ENCODE measurements at places on chromosomes 13 and 19.

GRCh38 chr13:102028868-102029267 is 373.0 kb downstream of the FGF14 start:
- peak; percentile 18 for DNase-seq

- DNase-seq: peak; percentile 41
These were observed 1.4 kb downstream of the ING1 start for GRCh38 chr13:110714797-110715394.

DNA sequence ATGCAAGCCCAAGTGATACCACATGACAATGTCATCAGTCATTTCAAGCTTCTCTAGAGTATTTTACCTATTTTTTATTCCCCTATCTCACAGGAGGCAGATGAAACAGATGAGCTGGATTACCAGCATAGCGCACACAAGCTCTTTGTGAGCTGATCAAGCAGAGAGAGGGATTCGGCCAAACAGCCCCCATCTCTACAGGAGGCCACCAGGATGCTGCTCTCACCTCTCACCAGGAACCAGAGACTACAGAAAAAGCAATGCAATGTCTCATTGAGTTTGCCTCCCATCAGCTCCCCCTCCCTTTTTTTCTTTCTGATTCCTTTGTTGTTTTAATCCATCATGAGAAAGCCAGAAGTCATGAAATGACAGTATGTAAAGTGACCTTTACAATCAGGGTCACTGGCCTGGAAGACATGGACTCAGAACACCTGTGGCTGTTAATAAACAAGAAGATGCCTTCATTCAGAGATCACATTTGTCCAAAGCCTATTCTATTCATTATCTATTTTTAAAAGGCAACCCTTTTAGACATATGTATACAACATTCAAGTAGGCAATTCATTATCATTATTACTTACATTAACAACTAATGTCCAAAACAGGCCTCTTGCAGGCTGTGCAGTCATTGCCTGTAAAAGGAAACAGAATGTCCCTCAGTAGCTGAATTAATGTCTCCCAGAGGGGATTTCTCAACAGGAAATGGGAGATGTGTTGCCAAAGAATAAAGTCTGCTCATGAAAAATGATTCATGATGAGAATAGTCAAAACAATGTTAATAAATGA is 656.6 kb downstream of the TBC1D4 start:
- no peak for DNase-seq

- DNase-seq: no peak
These were observed 6.6 kb downstream of the ZNF700 start for GRCh38 chr19:11931513-11931912.

DNA sequence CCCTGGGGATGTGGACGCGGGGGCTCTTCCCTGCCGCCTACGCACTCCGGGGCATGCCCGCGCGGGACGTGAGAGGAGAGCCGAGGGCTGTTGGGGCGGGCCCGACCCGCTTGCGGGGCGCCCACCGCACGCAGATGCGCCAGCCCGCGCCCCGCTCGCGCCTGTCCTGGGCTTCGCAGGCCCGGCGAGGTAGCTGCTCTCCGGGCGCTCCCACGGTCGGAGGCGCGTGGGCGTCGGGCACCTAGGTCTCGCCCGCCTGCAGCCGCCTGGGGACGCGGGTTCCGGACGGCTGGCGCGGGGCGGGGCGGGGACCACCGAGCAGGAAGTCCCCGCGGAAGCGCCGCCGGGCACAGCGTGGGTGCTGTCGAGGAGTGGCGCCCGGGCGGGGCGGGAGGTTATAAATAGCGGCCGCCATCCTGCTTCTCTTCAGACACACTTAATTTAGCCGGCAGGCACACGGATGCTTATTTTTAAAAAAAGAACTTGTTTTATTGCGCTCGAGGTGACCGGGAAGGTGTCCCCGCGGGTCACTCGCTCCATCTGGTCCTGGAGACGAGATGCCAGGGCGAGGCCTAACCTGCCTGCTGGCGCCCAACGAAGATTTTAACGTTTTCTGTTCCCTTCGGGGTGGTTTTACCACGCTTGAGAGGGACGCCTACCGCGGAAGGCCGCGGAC is 561 bp upstream of the GJA3 start:
- no peak for DNase-seq

DNA sequence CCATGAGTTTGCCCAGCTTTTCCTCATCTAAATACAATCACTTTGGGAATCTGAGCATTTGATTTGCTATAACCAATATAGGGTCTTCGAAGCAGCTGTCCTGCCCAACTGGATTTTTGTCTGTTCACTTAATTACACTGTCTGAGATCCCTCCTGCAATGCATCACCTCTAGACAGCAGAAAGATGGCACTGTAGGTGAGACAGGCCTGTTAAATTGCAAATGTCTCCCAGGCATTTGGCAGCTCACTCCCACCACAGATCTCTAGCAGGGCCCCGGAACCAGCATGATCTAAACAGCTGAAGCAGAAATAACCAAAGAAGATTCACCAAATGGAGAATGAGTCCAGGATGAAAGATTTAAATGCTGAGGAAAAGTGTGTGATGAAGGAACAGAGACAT is 41.9 kb upstream of the SERPINE3 start:
- no peak for DNase-seq

GRCh38 chr19:13797870-13798269 is 2.6 kb downstream of the ZSWIM4 start:
- DNase-seq: no peak

DNA sequence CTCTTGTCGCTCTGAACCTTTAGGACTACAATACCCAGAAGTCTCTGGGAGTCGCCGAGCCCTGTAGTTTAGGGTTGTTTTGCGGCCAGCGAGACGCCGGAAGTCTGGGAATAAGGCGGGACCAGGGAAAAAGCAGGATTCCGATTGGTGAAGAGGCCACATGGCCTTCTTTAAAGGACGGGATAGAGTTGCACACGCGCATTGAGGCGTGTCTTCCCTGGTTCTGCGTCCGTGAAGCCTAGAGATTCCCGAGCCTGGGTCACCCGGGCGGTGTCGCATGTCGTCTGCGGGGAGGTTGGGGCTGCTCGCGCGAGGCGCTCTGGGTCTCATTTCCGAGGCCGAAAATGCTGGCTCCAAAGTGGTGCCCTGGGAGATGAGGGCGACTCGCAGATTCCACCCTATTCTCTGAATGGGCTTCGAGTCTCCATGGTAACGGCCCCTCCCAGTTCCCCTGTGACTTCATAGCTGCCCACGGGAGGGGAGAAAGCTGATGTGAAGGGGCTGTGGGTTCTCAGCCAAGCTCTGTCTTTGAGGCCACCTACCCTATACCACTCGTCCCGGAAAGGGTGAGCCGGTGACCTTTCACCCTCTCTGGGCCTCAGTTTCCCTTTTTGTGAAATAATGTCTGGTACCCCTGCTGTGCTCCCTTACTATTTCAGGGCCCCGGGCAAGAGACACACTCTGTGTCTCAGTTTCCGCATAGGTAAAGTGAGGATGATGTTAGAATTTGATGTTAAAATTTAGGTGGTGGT is 614 bp upstream of the ZSCAN5A start:
- DNase-seq: peak; percentile 99

GRCh38 chr19:17888260-17888659 is 16.5 kb downstream of the SLC5A5 start:
- DNase-seq: no peak

GRCh38 chr13:23570099-23570920 is at the start of gene TNFRSF19:
TSS of gene TNFRSF19 (plus strand) at chr13:23570412. CDS start at chr13:23590184, 19,772 bp downstream.
- no peak for DNase-seq

DNA sequence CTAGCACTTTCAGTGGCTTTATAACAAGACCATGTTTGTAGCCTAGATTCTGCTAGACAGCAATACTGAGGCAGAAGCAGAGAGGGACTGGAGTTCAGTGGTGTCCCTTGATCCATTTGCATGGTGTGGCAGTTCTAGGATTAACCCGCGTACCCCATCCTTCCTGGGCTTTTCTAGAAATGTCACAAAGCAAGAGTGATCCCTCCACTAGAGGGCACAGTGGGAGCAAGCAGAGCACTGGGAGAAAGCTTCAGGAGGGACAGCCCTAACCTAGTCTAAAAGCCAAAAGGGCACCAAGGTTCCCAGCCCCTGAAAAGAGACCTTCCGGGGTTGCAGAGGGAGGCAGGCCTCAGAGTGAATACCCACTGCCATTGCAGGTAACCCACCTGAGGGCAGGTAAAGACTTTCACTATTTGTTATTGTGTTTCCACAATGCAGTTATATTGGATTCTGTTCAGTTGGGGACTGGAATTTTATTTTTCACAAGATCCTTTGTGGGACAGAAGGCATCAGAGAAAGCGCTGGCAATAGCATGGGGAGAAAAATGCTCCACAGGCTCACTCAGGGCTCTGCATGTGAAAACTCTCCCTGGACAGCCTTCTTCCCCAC is 170.6 kb downstream of the FLT1 start:
- no peak for DNase-seq

DNA sequence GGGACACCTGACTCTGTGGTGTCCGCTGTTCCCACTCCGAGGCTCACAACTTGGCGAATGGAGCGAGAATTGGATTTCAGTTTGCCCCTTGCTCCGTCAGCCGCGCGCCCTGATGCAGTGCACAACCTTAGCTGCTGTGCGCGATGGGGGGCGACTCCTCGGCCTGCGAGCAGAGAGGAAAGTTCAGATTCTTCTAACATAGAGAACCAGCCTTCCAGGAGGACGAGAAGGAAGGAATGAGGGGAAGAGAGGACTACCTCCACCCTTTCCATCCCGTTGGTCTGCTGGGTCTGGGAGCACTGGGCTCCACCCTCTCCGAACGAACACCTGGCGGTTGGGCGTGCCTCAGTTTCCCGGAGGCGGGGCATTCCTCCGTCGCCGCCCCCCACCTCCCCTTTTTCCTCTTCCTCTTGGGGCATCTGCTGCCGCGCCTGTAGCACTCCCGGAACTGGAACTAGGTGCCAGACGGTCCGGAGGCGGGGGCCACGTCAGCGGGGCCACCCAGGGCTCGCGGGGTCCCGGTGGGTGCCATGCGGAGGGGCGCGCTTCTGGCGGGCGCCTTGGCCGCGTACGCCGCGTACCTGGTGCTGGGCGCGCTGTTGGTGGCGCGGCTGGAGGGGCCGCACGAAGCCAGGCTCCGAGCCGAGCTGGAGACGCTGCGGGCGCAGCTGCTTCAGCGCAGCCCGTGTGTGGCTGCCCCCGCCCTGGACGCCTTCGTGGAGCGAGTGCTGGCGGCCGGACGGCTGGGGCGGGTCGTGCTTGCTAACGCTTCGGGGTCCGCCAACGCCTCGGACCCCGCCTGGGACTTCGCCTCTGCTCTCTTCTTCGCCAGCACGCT is at the start of gene KCNK6:
Gene KCNK6 (plus strand): TSS at position 425 of the 838 bp plus-strand sequence. CDS start 106 bp downstream, at position 531.
- DNase-seq: no peak

- DNase-seq: no peak
These were observed 181.8 kb upstream of the UBL3 start for GRCh38 chr13:30032263-30032662.

DNA sequence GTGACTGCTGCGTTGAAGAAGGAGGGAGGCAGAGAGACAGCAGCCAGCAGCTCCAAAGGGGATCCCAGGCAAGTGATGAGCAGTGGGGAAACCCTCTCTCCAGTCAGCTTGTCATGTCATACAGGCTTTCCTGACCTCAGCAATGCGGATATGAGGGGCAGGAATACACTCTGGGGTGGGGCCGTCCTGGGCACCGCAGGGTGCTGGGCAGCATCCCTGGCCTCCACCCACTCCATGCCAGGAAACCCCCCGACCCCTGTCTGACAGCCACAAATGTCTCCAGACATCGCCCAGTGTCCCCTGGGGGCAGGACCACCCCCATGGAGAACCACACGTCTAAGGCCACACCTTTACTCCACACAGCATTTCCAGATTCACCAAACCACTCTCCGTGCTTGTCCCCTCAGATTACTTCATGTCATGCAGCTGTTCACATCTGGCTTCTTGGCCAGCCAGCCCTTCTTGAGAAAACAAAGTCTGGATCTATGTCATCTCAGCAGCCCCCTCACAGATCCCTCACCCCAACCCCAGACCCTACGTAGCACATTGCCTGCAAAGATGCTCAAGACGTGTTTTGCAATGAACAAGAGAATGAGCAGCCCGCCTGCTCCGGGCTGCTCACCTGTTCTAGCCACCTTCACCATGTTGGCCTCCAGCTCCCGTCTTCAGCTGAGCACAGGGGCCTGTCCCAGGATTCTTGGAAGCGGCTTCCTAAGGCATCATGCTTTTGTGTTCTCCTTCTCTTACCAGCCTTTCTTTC is 46.5 kb downstream of the RFX2 start:
- DNase-seq: no peak

- DNase-seq: no peak
These were observed 35.1 kb downstream of the LPAR6 start for GRCh38 chr13:48377857-48378256.

GRCh38 chr13:107203146-107203847 is 635.4 kb upstream of the ARGLU1 start:
- no peak for DNase-seq

GRCh38 chr13:97234742-97235141 is 12.6 kb downstream of the MBNL2 start:
- no peak for DNase-seq

DNA sequence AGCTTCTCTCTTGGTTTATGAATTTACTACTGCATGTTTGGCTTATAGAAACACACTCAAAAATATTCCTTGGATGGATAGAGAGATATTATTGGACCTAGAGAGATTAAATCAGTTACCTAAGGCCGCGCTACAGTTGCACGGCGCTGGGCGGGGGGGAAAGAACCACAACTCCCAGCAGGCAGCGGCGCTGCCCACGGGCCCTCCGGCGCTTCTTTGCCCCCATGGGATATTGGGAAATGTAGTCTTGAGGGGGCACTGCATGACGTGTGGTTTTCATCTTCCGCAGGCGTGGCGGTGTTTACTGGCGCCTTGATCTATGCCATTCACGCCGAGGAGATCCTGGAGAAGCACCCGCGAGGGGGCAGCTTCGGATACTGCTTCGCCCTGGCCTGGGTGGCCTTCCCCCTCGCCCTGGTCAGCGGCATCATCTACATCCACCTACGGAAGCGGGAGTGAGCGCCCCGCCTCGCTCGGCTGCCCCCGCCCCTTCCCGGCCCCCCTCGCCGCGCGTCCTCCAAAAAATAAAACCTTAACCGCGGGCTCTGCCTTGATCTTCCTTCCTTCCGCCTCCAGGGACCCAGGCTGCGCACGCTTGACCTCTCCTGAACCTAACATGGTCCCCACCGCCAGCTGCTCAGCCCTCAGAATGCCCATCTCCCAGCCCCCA is 4.8 kb downstream of the EMP3 start:
- DNase-seq: peak; percentile 98

GRCh38 chr13:46778890-46779289 is 18.1 kb downstream of the ESD start:
- no peak for DNase-seq
